ENCODE measurements at places on chromosomes 5 and 9. TPM values are rescaled to one million over a fixed set of nuclear protein-coding genes. Genes with fewer than 3 reads are reported as not detected.

Gene DMRTA1
- total RNA-seq: 2.1 TPM

Gene ABCA1
- total RNA-seq: 84.1 TPM

Gene PAPPA
- 8.1 TPM for total RNA-seq

- no peak overlapping the region for H3K27ac ChIP-seq
- H3K27me3 ChIP-seq: no peaks in the 10 kb centered on the region
- no peaks in the 10 kb centered on the region for H3K36me3 ChIP-seq
- no peak overlapping the region for H3K4me3 ChIP-seq
- DNase-seq: no peak
Observed at GRCh38 chr5:87791869-87792268, 379.1 kb upstream of the CCNH start.

All from tibial nerve (tissue), 4 donors.